Cortex of kidney (tissue), 1 donor: ENCODE measurements at places on chromosomes 4 and X.

GRCh38 chr4:113148925-113149324 is 99.5 kb downstream of the ANK2 start:
- no peak for DNase-seq

- no peak for DNase-seq
Observed at GRCh38 chr4:61359301-61359700, 159.2 kb downstream of the ADGRL3 start.

DNA sequence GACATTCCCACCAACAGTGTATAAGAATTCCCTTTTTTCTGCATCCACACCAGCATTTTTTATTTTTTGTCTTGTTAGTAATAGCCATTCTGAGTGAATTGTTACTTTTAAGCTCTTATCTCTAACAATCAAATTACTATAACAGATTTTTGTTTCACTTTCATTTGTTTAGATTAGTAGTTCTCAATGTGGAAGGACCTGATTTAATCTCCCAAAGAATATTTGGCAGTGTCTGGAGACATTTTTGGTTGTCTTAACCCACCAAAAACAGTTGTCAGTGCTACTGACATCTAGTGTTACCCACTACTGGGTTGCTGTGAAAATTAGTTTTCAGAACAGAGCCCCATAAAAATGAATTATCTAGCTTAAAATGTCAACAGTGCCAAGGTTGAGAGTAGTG is 37.9 kb downstream of the RUFY3 start:
- DNase-seq: no peak

- DNase-seq: no peak
Observed at GRCh38 chr4:2183394-2183793, 58.5 kb downstream of the HAUS3 start.

DNA sequence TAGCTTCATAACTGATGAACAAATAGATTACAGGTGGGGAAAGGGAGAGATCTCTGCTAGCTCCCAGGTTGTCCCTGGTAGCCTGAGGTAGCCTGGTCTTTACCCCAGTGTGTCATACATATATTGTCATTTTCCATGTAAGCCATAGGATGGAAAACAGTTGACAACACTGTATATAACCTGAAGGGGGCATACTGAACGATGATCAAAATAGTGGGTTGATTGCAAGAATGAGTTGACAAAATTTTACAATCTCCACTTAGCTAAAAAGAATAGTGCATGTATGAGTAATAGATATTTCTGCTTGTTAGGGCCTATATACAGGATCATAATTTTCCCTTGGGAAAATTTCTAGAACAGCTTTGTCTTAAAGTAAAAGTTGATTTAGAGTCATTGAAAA is 304.1 kb upstream of the HAND2 start:
- no peak for DNase-seq

- no peak for DNase-seq
Observed at GRCh38 chrX:116827063-116827462, 364.3 kb upstream of the CT83 start.

DNA sequence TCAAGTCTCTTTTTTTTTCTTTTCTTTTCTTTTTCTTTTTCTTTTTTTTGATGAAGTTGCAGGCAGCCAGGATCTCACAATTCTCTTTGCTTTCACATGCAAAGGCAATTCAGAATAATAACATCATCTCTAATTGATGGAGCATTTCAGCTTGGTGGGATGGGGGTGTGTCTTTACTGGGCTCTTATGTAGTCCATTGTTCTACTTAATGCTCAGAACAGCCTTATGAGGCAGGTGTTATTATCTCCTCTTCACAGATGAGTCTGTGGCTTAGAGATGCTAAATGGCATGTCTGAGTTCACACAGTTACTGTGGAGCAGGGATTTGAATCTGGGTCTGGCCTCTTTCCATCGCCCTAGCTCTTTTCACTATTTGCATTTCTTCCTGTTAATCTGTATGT is 70.2 kb downstream of the TRPC5 start:
- no peak for DNase-seq
